ENCODE measurements at places on chromosomes 4 and X.

DNA sequence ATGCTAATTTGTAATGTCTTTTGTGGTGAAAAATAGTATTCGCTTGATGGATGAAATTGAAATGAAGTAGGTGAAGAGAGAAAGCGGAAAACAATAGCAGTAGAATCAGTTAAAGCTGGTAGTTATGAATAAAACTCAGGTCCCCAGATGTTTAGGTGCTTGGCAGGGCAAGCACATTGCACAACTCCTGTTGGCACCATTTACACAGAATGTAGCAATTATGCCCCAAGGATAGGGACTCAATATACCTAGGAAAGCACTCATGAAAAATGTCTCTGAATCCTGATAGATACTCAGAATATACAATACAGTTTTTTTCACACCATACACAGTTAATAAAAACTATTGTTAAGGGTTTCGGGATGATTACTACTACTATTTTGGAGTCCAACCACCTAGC is 26.5 kb upstream of the GRIA3 start:
- no peak for DNase-seq

GRCh38 chrX:13029887-13030771 is 14.3 kb downstream of the FAM9C start:
- DNase-seq, result no peak

GRCh38 chrX:2767631-2768455 is 16.0 kb downstream of the XG start:
- DNase-seq, result peak; percentile 31

DNA sequence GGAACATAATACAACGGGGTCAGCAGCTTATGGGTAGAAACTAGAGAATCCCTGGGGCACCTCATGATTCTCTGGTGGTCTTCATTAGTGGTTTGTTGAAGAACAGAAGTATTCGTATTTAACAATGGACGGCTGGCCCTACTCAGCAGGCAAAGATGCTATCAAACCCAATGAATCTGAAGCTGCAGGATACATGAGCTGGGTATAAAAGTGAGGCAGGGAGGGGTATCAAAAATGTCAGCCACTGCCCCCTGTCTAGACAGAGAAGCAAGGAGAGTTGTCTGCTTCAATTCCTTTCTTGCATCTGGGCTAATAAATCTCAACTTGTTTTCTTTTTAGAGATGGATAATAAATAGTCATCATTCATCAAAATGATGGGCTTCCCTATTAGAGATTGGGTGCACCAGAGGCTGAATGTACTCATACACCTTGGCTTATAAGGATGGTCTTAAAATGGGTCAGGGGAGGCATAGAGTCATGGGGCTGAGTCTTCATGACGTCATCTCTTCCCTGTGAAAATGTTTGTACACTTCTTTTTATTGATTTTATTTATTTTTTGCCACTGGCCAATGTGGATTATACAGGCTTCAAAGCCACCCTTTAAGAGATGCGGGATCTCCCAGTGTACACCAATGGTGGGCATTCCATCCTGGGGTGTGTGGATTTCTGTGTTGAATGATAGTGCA is 259.5 kb downstream of the SHOX start:
- DNase-seq, result no peak

DNA sequence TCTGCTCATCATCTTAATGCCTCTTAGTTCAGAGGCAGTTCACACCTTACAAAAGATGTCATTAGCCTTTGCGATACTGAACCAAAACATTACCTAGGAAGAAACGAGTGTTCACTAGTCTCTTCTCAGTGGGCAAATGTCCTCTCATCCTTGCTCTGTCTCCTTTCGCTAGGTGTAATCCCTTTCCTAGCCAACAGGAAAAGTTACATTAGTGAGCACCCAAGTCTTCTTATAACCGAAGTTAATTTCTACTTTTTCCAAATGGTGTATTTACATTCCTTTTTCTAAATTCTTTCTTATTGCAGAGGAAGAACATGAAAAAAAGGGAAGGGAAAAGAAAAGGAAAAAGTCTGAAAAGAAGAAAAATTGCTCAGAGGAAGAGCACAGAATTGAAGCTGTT is 46.9 kb downstream of the SMIM31 start:
- no peak for DNase-seq

GRCh38 chrX:150163221-150163930 is 199.7 kb upstream of the MAMLD1 start:
- DNase-seq, result no peak

DNA sequence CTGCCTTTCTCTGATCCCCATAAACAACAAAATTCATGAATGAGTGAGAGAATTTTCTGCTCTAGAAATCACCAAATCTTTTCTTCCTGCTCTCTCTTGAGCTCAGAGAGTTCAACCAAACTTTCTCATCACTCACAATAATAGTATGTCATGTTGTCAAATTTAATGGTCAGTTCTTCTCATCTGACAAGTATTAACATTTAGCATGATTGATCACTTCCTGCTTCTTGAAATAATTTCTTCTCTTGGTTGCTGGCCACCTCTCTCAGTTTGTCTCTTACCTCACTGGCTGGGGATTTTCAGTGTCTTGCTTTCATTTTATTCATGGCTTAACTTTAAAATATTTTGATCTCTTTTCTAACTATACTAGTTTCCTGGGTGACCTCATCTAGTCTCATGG is 25.5 kb upstream of the FGF5 start:
- no peak for DNase-seq

DNA sequence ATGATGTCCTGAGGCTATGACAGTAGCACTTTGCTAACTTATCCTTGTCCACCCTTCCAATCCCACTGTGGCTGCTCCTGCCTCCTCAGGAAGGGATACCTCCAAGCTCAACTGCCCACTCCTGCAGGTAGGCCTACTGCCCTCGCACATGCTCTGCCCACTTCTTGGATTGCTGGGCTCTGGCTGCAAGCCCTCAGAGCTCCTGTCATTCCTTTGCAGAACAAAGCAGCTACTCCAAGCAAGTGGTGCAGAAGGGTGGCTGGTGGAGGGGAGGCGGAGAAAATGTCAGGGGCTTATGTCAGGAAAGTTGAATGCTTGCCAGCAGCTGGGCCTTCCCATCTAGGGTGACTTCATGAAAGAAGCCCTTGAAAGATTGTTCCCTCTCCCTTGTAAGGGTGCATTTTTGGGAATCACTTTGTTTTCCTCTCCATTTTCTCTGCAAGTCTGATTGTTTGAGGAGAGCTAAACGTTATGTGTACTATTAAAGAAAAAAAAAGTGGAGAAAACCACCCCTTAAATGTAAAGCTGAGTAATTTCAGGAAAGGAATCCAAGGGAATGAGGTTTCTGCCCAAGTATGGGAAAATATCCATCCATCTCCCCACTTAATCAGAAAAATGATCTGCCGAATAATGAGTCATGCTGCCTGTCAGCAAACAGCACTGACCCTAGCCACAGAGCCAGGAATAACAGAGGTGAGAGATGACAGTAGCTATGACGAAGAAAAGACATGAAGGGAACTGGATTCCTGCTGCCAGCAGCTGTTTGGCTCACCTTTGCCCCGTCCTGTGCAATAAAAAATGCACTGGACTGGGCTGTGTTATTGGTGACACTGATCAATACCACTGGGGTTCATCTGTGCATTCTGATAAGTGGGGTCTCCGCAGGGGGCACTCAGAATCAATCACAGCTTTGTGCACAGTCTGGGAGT is 102.0 kb downstream of the RTL5 start:
- DNase-seq, result no peak

GRCh38 chrX:1425381-1425780 is 27.3 kb downstream of the ASMTL start:
- DNase-seq, result no peak

GRCh38 chr4:20624793-20625374 is 75.4 kb upstream of the PACRGL start:
- no peak for DNase-seq

DNA sequence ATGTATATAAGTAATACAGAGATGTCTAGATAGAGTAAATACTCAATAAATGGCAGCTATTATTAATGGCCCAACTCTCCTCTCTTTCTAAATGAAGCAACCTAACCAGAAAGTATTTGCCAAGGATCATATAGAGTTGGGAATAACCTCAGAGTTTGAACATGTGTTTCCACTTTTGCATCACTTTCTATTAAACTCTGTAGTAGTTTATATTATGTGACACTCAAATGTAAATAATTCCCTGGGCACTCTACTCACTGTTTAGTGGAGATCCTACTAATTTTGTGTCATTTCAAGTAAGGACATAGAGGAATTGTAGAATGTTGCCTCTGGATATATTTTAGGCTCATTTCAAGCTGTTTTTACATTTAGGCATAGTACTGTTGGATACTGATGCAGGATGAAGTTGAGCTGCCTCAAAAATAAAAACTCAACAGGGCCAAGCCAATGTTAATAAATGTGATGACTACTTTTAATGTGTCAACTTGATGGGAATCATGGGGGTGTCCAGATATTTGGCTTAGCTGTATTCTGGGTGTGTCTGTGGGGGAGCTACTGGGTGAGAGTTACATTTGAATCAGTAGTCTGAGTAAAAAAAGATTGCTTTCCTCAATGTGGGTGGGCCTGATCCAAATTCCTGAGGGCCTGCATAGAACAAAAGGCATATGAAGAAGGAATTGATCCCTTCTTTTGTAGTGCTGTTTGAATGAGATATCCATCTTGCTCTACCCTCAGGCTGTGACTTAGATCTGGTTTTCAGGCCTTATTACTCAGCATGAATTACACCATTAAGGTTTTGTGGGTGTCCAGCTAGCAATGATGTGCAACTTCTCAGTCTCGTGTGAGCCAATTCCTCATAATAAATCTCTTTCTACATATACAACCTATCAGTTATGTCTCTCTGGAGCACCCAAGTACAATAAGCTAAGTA is 1368.2 kb downstream of the STIM2 start:
- DNase-seq, result no peak
